ENCODE measurements at places on chromosomes 12 and 14.
A peak's percentile ranks its signal among the peaks of the same experiment; 100 is the strongest.

- DNase-seq = no peak
These were observed 1.9 kb downstream of the PPP1R3E start for GRCh38 chr14:23300687-23301223.

- DNase-seq = no peak
These were observed 1.5 kb downstream of the SYNE2 start for GRCh38 chr14:63854330-63854729.

DNA sequence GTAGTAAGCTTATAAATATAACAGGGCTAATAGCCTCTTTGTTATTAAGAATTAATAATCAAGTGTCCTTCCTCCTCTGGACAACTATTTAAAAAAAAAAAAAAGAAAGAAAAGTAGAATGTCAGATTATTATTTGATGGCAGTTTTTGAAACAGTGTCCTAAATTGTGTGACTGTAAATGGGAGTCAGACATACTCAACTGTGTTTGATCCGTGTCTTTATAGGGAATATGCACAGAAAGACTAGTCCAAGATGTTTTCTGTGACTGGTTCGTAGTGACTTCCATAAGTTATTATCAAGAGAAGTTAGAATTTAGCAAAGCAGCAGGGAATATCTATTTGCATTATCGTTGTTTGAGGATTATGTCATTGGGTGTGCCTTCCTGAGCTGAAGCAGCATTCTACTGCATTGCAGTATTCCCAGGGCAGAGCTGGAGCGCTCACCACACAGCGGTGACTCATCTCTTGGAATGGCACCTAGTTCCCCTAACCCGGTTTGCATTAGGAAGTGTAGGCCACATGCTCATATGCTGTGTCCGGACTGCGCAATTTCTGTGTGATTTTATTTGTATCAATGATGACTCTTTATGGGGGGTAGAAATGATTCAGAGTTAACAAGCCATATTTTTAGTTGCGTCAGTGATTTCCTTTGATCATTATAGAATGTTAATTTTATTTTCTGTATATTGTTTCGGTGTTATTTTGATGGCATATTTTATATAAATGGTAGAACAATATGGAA, 7.9 kb downstream of the DYNC1H1 start:
- no peak for DNase-seq

DNA sequence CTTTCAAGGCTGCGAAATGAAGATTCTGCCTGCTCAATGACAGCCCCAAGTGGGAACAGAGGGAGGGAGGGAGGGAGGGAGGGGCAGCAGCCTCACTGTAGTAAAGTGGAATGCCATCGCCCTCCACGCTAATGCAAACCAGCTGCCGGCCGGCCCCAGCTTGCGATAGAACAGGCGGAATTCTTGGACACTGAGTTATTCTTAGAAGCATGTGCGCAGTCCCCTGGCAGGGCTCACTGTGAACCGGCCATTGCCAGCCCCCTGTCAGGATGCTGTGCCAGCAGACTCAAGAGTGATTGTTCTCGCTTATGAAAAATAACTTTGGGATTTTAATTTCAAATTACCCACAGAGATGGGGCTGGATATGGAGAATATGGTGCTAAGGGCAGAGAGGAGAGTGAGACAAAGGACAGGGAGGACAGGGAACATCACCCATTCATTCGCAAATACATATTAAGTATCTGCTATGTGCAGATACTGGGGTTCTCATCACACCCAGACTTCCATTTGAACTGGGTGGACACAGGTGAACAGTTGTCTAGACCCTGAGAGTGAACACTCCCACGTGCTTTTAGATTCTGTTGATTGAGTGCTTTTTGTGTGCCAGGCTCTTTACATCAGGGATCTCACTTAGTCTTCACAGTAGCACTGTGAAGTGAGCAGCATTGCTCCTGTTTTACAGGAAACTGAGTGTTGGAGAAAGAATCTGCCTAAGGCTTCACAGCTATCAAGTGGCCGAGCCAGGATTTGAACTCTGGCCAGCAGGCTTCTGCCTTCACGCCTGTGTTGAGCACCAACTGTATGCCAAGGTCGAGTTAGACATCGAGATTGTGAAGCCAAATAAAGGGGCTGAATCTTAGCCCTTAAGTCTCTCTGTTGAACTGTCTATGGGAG, 192.9 kb downstream of the C12orf75 start:
- no peak for DNase-seq

GRCh38 chr14:33369972-33370371, 431.3 kb downstream of the NPAS3 start:
- no peak for DNase-seq

GRCh38 chr14:89957791-89958190, 2.1 kb downstream of the TDP1 start:
- no peak for DNase-seq

DNA sequence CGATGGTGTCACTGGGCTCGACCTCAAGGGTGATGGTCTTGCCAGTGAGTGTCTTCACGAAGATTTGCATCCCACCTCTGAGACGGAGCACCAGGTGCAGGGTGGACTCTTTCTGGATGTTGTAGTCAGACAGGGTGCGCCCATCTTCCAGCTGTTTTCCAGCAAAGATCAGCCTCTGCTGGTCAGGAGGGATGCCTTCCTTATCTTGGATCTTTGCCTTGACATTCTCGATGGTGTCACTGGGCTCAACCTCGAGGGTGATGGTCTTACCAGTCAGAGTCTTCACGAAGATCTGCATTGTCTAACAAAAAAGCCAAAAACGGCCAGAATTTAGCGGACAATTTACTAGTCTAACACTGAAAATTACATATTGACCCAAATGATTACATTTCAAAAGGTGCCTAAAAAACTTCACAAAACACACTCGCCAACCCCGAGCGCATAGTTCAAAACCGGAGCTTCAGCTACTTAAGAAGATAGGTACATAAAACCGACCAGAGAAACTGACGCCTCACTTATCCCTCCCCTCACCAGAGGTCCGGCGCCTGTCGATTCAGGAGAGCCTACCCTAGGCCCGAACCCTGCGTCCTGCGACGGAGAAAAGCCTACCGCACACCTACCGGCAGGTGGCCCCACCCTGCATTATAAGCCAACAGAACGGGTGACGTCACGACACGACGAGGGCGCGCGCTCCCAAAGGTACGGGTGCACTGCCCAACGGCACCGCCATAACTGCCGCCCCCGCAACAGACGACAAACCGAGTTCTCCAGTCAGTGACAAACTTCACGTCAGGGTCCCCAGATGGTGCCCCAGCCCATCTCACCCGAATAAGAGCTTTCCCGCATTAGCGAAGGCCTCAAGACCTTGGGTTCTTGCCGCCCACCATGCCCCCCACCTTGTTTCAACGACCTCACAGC, 717 bp downstream of the UBC start:
- DNase-seq = peak; percentile 90

DNA sequence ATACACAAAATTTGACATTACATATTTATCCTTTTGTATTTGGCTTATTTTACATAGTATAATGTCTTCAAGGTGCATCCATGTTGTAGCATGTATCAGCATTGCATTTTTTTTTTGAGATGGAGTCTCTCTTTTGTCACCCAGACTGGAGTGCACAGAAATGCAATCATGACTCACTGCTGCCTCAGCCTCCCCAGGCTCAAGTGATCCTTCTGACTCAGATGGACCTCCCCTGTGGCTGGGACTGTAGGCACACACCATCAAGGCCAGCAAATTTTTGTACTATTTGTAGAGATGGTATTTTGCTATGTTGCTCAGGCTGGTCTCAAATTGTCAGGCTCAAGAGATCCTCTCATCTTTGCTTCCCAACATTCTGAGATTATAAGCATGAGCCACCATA, 214.4 kb upstream of the ALG10B start:
- no peak for DNase-seq

- DNase-seq = no peak
These were observed 251.1 kb downstream of the MED13L start for GRCh38 chr12:116026346-116026745.

DNA sequence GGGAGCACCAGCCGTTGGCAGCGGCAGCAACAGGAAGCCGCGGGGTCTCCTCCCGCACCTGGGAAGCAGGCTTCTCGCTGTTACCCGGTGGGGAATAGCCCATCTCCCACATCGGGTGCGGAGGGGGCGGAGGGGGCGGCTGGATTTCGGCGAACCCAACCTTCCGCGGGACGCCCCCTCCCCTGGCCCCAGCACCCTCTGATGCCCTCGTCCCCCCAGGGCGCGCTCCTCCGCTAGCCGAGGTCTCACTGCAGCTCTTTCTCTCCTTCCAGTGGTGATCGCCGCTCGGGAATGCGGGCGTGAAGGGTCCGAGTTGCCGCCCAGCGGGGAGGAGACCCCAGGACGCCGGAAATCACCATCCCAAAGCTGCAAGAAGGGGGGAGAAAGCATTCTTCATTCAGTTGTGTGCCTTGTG, 303 bp downstream of the SAMD4A start:
- DNase-seq = no peak

DNA sequence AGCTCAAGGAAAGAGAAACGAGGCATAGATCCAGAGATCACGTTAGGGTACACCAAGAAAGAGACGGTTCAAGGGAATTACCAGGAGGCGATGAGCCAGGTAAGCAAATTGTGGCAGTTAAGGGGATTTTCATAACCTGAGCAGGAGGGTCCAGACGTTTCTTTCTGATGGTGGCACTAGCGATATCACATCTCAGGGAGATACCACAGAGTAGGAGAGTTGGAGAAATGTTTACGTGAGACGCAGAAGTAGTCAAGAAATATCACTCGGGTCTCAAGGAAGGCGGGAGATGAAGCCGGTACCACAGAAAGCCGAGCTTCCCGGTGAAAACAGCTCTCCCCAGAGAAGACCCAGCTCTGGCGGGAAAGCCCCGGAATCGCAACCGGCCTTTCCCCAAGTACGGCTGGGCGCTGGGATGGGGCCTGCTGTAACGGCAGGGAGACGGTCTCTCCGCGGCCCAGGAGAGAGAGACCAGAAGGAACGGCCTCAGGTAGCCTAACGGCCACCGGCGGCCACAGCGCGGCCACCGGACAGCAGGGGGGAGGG, 485 bp downstream of the SENP1 start:
- DNase-seq = peak; percentile 19

GRCh38 chr14:39339003-39339402, 93.2 kb downstream of the FBXO33 start:
- DNase-seq = no peak

- no peak for DNase-seq
These were observed 41.9 kb upstream of the POC1B start for GRCh38 chr12:89567691-89568239.

DNA sequence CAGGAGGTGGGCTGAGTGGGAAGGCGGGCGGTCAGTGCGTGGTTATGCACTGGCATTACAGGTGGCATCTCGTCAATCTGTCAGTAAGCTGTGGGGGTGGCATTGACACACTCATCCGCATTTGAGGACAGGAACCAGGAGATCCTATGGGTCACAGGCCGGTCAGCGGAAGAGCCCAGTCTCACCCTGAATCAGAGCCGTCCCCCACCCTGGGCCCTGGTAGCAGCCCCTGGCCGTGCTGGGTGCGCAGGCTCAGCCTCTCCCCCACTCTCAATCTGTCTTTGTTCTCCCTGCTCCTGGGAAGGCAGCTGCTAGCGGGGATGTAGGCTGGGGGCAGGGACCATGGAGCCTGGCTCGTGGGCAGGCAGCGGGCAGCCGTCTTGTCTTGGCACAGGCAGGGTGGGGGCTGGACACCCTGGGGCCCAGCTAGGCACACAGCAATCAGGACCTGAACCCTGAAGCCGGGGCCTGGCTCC, 5.1 kb downstream of the INF2 start:
- DNase-seq = no peak

- DNase-seq = no peak
These were observed 59.2 kb downstream of the IFT81 start for GRCh38 chr12:110183386-110183785.

GRCh38 chr14:29410581-29410980, 517.1 kb downstream of the PRKD1 start:
- DNase-seq = no peak

DNA sequence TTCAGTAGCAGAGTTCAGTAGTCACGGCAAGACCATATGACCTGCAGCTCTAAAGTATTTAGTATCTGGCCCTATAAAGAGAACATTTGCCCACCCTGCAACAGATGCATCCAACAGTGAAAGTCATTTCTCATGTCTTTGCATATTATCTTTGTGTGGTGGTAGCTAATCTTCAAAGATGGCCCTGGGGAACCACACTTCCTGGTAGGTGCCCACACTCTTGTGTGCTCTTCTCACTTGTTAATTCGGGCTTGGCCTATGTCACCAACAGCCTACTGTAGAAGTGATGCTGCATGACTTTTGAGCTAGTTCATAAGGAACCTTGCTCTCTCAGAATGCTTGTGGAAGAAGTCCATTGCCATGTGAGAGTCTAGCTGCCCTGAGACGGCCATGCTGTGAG, 85.6 kb downstream of the MAP1LC3B2 start:
- DNase-seq = no peak

DNA sequence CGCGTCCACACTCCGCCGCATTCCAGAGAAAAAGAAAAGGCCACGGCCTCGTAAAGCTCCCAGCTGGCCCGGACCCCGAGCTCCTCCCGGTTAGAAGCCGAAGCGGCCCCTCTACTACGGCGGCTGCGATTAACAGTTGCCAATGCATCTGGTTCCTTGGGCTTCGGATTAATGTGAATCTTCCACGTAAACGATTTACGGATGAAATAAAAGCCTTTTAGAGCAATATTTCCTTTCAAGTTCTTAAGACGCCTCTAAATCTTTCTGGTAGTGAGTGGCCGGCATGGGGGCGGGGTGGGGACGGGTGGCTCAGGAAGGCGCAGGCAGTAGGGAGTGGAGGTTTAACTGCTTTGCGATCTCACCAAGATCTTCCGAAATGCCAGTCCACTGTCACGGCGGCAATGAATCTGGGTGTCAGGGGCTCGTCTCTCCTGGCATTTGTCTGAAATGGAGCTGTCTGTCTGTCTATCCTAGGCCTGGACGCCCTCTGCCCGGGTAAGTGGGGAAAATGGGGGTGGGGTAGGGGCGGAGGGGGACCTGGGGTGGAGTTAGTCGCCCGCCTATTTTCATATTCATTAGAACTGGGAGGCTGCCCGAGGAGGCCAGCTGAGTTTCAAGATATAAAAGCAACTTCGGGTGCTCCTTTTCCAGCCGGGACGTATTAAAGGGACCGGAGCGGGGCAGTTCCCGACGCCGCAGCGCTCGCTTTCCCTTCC, 413 bp upstream of the ALX1 start:
- no peak for DNase-seq
